T1000 (cell line): ENCODE measurements at places on chromosomes 11 and 22.

DNA sequence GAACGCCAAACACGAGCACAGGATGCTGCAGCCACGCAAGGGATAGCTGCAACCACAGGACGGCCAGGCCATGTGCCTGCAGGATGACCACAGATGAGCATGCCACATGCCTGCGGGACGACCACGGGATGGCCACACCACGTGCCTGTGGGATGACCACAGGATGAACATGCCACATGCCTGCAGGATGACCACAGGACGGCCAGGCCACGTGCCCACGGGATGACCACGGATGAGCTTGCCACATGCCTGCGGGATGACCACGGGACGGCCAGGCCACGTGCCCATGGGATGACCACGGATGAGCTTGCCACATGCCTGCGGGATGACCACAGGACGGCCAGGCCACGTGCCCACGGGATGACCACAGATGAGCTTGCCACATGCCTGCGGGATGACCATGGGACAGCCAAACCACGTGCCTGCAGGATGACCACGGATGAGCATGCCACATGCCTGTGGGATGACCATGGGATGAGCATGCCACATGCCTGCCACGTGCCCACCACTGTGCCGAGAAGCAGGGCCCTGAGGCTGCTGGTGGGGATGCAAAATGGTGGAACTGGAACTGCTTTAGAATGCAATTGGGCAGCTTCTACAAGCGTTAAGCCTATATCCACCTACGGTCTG, 12.8 kb upstream of the MOB2 start:
- no peak for DNase-seq

- DNase-seq: no peak
These were observed 13.6 kb downstream of the GRM5 start for GRCh38 chr11:89052220-89052619.

GRCh38 chr11:10550503-10551289, 9.7 kb upstream of the RNF141 start:
- no peak for DNase-seq

DNA sequence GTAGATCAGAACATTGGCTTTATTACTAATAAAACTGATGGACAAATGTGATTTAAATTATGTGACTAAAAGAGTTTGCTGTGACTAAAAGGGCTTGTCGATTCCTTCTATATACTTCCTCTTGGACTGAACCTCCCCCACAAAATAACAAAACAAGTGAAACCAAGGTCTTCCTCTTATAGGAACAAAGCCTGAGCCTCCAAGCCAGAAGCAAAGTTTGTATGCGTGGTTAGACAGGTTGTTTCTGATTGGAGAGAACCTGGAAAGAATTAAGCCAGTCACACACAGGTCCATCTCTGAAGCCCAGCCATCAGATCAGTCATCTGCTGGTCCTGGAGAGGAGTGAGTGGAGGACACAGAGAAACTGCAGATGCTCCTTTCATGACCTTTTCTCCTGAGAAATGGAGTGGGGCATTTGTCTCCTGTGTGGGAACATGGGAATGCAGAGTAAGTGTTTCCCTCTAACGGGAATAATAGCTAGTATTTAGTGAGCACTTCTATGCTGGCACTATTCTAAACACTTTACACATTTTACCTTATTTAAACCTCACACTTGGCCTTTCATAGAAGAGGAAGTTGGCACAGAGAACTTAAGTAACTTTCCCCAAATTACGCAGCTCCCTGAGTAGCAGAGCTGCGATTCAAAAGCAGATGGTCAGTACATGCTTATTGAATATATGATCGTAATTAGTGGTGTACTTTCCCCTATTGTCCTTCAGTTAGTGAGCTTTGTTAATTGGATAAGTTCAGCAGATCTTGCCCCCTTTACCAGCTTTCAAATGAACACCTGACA, 77.1 kb downstream of the UVRAG start:
- no peak for DNase-seq

- DNase-seq: no peak
These were observed 1.9 kb downstream of the TIGD3 start for GRCh38 chr11:65356394-65356972.

GRCh38 chr22:38523029-38523428, 16.9 kb upstream of the DDX17 start:
- no peak for DNase-seq

DNA sequence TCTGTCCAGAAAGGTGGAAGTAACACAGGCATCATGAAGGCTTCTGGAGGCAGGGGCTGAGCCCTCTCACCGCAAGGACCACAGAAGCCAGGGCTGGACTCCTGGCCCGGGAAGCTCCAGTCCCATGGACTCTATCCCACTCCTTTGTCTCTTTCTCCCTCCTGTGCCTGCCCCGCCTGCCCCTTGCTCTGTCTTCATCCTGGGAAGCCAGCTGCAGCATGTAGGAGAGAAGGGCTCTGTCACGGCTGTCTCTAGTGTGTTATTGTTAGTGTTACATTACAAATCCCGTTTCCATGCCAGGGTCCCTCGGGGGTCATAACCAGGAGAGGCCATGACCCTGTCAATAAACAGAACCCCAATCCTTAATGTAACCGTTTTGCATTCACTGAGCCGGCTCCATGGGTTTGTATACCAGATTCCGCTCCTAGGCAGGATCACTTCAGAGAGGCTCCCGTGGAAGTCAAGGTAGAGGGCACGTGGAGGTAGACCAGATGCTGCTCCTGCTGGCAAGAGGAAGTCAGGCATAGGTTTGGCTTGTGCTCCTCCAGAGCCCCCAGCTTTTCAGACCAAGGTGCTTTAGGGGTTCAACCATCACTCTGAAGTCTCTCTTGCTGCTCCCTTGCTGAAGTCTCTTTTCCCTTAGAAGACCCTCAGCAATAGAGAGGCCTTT, 293.2 kb downstream of the ETS1 start:
- no peak for DNase-seq

DNA sequence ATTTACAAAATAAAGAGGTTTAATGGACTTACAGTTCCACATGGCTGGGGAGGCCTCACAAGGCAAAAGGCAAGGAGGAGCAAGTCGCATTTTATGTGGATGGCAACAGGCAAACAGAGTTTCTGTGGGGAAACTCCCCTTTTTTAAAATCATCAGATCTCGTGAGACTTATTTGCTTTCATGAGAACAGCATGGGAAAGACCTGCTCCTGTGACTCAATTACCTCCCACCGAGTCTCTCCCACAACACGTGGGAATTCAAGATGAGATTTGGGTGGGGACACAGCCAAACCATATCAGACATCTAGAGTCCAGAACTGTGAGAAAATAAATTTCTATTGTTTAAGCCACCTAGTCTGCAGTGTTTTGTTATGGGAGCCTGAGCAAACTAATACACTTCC, 80.8 kb downstream of the ME3 start:
- no peak for DNase-seq

DNA sequence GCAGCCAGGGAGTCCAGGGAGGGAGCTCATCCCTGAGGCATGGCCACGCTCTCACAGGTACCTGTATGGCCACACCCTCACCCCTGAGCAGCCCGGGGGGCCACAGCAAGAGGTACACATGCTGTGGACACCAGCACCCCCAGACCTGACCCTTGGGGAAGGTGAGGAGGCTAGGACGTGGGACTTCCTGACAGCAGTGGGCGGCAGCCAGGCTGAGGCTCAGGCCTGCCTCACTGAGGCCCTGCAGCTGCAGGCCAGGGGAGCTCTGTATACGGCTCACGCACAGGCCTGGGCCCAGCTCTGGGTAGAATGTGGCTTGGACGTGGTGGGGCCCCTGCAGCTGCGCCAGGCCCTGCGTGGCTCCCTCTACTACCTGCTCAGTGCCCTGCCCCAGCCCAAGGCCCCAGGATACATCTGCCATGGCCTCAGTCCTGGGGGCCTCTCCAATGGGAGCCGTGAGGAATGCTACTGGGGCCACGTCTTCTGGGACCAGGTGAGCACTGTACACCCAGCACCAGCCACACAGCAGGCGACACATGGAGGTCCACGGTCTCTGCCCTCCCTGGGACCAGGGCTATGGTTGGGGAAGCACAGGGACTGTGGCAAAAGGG, 1.8 kb downstream of the PGGHG start:
- DNase-seq: no peak

DNA sequence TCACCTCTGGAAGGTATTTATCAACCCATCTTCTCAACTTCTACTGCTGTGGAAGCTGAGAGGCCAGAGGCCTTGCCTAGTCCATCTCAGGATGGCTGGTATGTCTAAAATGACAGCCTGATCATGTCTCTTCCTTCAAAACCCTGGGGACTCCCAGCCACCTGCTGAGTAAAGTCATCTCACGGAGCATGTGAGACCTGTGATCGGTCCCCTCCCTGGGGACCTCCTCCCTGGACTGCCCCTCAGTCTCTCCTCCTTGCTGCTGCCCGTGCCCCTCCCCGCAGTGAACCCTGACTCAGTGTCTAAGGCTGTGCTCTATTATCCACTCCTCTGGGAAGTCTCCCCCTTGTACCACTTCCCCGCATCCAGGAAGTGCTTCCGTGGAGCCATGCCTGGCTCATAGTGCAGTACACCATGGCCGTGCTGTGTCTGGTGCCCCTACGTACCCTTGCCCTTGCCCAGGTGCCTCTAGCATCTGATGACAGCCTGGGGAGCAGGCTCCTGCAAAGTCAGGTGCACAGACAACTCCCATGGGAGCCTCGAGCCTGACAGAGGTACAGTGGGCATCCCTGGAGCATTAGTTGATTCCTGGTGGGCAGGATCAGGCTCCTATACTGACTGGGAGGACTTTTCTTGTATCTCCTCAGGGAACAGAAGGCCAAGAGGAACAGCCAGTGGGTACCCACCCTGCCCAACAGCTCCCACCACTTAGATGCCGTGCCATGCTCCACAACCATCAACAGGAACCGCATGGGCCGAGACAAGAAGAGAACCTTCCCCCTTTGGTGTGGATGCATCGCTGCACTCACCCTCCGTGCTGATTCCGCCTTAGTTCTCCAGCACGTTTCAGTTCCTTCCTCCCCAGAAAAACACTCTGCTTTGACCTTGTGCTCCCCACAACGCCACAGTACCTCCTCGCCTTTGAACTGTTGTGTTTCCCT, 13.8 kb downstream of the SMARCB1 start:
- DNase-seq: no peak
